ENCODE measurements at places on chromosomes 12 and 14. TPM values are rescaled to one million over a fixed set of nuclear protein-coding genes. Genes with fewer than 3 reads are reported as not detected.

WDHD1 gene
- 53.8 TPM for total RNA-seq

DNA sequence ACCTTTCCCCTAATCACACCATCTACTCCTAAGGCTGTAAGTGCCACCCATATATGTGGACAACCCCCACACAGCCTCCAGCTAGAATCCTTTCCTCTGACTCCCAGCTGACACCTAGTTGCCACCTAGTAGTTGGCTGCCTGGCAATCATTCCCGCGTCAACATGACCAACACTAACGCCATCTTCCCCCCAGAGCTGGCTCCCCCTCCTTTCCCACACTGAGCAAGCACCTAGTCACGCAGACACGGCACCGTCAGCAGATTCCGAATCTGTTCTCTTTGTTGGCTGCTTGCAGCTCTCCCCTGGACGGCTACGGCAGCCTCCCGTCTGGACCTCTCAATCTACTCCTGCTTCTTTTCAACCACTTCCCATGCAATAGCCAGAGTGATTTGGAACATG lies 27.7 kb downstream of the UBR7 start:
- no peak overlapping the region for H3K4me3 ChIP-seq
- peaks cover 8% of the 10 kb centered on the region for H3K27me3 ChIP-seq
- H3K36me3 ChIP-seq: no peaks in the 10 kb centered on the region
- H3K4me1 ChIP-seq: peaks cover 8% of the 10 kb centered on the region

- no peaks in the 10 kb centered on the region for H3K36me3 ChIP-seq
- H3K4me1 ChIP-seq: no peaks in the 10 kb centered on the region
- no peak overlapping the region for H3K4me3 ChIP-seq
- no peak overlapping the region for H3K27ac ChIP-seq
- DNase-seq: no peak
Measured at GRCh38 chr12:64912516-64913255, 88.2 kb downstream of the TBC1D30 start.

GRCh38 chr12:120214626-120215356 lies 13.9 kb upstream of the RPLP0 start:
- H3K4me3 ChIP-seq: no peak overlapping the region

DNA sequence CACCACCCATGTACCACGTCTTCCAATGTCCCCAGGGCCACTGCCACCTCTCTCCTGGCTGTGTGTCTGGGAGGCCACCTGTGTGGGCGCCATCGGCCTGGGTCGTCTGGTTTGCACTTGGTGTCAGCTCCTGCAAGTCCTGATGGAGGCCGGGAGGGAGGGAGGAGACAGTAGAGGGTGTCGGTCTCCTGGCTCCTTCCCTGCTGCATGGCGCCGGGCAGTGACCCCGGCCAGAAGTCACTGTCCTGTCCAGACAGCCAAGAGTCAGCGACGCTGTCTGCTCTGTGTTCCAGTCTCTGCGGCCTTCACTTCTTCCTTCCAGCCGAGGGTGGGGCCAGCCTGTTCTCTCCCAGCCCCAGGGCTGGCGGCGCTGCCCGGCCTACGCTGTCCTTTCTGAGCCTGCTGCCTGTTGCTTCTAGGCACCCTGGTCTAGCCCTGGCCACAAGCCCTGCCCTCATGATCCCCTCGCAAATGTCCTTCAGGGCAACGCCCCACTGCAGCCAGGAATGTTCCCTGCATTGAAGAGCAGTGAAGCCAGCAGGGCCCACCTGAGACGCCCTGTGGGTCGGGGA lies 13.0 kb upstream of the LBHD2 start:
- no peaks in the 10 kb centered on the region for H3K36me3 ChIP-seq
- H3K4me1 ChIP-seq: no peaks in the 10 kb centered on the region
- H3K27me3 ChIP-seq: peaks cover 3% of the 10 kb centered on the region
- no peak for DNase-seq
- H3K27ac ChIP-seq: no peak overlapping the region
- no peak overlapping the region for H3K4me3 ChIP-seq

- H3K27ac ChIP-seq: no peak overlapping the region
- peaks cover 44% of the 10 kb centered on the region for H3K4me1 ChIP-seq
- H3K36me3 ChIP-seq: peaks cover 3% of the 10 kb centered on the region
Measured at GRCh38 chr12:14984766-14985285, 12.0 kb downstream of the PDE6H start.

DNA sequence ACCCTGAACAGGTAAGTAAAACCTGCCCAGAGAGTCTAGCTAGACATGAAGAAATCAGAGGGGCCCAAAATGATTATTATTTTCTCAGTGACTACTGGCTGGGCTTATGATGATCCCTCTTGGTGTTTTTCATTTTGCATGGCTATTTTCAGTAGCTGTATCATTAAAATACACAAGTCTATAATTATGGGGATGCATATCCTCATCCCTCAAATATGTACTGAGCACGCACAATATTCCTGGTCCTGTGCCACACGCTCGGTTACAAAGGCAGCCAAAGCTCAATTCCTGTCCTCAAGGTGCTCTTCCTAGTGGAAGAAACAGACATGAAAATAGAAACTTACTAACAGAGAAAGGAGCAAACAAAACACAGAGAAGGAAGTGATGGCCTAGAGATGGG lies 180.0 kb downstream of the DAD1 start:
- no peaks in the 10 kb centered on the region for H3K36me3 ChIP-seq
- H3K27me3 ChIP-seq: no peaks in the 10 kb centered on the region
- DNase-seq: no peak
- H3K4me3 ChIP-seq: no peak overlapping the region

- no peaks in the 10 kb centered on the region for H3K4me1 ChIP-seq
- no peak overlapping the region for H3K4me3 ChIP-seq
- DNase-seq: no peak
- no peaks in the 10 kb centered on the region for H3K36me3 ChIP-seq
- no peaks in the 10 kb centered on the region for H3K27me3 ChIP-seq
- no peak overlapping the region for H3K27ac ChIP-seq
Measured at GRCh38 chr12:62998454-62998853, 63.5 kb upstream of the PPM1H start.
